ENCODE measurements at places on chromosomes 4 and X.

DNA sequence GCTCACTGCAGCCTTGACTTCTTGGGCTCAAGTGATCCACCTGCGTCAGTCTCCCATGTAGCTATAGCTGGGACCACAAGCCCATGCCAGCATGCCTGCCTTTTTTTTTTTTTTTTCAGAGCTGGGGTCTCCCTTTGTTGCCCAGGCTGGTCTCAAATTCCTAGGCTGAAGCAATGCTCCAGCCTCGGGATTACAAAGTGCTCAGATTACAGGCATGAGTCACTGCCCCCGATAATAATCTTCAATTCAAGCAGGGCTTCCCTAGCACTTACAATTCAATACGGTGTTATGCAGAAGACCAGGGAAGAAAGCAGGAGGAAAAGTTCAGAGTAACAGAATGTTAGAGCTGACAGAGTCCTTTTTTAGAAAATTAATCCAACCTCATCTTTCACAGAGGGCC lies 26.1 kb downstream of the OTOP1 start:
- no peak for DNase-seq

- DNase-seq: no peak
Observed at GRCh38 chr4:106893395-106893881, 142.7 kb downstream of the DKK2 start.

GRCh38 chrX:10819973-10820372 lies 199.6 kb upstream of the MID1 start:
- no peak for DNase-seq

GRCh38 chr4:139253713-139254112 lies 26.3 kb downstream of the MGARP start:
- no peak for DNase-seq

GRCh38 chrX:63581906-63582305 lies 203.1 kb downstream of the ARHGEF9 start:
- DNase-seq: no peak

All from NCI-H187 (cell line).